ENCODE measurements at places on chromosomes 12 and 14.

GRCh38 chr12:76786986-76787385, 23.1 kb downstream of the ZDHHC17 start:
- no peak for DNase-seq

GRCh38 chr14:56796259-56796658, 14.0 kb downstream of the OTX2 start:
- no peak for DNase-seq

DNA sequence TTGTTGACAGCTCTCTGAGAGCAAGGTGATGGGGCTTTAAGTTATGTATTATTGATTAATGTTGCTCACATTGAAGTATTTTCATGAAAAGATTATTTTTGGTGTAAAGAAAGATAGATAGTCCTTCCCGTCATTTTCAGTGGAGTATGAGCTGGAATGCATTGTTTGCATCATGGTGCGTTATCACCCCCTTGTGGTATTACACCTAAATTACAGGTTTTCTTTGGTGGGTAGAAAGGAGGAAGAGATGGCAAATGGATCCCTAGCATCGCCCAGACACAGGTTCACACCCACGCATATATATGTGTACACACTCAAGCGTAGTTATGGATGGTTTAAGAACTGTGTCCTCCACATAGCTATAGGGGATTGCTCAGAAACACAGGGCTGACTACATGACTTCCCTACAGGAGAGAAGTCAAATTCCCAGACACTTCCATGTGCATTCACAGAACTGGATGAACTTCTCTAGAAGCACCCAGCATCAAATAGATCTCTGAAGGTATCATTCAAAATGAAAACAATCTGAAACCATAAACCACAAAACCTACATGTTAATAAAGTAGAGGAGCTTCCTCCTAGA, 14.4 kb upstream of the SERPINA10 start:
- no peak for DNase-seq

- no peak for DNase-seq
These were observed 236.0 kb downstream of the BCL11B start for GRCh38 chr14:99035712-99036610.

- DNase-seq = no peak
These were observed 19.3 kb downstream of the PLEKHA5 start for GRCh38 chr12:19148860-19149259.

GRCh38 chr14:90969531-90970166, 90.8 kb downstream of the RPS6KA5 start:
- DNase-seq = no peak

DNA sequence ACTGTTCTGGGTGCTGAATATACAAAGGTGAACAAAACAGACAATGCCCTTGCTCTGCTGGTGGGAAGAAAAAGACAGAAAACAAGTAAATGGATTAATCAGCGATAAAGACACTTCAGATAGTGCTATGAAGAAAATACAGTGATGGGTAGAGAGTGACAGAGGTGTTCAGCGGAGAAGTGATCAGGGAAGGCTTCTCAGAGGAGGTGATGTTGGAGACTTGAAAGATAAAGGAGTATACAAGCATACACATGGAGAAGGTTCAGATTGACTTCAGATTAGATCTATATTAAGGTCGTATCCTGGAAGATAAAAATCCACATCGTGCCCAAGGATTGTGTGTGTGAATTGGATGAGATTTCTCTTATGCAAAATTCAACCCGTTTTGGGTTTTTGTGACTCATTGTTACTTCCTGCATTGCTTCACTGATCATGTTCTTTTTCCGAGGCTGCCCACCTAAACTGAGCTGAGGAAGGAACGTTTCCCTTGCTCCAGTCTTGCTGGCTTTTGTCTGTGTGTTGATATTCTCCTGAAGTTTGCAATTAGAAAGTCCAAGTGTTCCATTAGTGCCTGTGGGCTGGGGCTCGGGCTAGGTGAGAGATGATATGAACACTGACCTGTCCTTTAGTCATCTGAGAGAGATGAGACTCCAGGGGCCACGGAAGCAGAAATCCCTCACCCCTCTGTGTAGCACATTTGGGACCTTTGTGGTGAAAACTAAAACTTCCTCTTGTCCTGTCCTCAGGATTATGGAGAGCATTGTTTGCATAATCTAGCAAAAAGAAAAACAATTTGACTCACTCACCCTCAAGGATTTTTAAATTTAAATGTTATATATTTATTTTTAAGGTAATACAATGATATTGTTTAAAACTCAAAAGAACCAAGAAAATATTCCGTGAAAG, 27.6 kb downstream of the PLXNC1 start:
- no peak for DNase-seq

- DNase-seq = no peak
These were observed 62.0 kb downstream of the ST8SIA1 start for GRCh38 chr12:22272335-22273151.

Data from activated T-cell treated with anti-CD3 and anti-CD28 coated beads for 1 hour (primary cell).